Thoracic aorta (tissue), 2 donors: ENCODE measurements at places on chromosomes 6 and 20.
A peak's percentile ranks its signal among the peaks of the same experiment; 100 is the strongest.

- DNase-seq: no peak
These were observed 220.2 kb downstream of the ATXN1 start for GRCh38 chr6:16540804-16541752.

DNA sequence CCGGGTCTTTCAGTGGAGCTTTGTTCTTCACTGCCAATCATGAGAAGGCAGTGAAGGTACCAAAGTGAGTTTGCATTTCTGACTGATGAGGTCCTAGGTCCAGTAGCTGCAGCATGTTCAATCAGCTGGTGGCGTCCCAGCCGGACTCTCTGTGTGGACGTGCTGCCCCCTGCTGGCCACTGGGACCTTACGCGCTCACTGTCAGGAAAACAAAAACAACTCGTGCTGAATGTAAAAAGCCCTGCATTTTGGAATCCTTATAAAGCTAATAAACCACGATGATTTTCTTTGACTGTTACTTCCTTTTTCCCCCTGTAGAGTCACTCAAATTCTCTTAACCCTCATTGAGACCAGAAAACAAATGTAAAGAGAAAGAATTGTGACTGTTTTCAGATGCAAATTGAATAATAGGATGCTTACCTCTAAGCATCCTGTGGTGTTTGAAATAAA lies 4.9 kb upstream of the CD24 start:
- peak; percentile 48 for DNase-seq

- no peak for DNase-seq
These were observed 25.3 kb downstream of the MYT1 start for GRCh38 chr20:64189530-64189966.

DNA sequence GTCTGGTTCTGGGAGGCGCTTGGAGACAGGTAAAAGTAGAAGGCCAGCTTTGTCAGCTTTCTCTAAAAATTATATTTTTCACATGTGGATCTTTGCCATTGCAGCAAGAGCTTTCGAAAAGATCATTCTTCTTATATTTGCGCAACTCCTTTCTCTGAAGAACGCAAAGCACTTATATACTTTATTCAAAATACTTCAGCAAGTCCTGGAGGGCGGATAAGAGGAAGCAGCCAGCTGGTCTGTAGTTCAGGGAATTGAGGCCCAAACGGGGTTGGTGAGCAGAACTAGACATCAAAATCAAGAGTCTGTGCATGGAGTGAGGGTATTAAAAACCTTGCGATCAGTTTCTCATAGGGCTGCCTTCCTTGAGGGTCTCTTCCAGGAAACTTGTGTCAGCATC lies 182.3 kb downstream of the DTNBP1 start:
- no peak for DNase-seq

DNA sequence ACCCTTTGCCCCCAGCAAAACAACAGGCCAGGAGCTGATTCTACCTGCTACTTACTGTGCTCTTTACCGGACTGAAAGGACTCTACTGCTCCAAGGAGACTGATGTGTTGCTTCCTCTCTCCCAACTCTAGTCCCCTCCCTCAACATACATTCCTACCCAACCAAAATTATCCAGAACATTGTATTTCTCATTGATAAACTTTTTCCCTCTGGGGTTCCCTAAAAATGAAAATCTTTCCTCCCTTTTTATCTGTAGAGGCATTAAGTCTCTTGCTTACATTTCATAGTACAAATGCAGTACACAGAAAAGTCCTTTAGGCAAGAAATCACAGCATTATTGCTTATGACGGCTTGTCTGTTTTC lies 940 bp upstream of the HS3ST5 start:
- no peak for DNase-seq

DNA sequence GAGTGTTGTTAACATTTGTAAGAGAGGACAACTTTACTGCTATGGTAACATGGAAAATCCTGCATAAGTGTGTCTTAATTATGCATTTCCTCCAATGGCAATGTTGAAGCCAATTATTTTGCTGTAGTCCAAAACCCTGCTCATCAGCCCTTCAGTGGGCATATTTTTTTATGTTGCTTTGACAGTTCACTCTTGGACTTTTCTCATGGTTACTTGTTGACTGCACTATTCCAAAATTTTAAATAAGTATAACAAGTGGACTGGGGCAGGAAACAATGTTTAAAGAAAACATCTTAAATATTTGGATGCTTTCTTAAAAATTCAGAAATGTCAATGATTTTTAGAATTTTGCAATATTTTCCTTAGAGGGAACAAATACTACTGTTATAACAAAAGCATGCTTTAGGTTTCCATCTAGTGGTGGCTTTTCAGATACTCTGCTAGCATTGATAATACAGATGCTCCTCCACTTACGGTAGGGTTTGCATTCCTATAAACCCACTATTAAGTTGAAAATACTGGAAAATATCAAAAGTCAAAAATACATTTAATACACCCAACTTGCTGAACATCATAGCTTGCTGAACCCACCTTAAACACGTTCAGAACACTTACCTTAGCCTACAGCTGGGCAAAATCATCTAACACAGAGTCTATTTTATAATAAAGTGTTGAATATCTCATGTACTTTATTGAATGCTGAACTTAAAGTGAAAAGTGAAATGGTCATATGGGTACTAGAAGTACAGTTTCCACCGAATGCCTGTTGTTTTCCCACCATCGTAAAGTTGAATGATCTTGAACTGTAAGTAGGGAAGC lies 86.4 kb downstream of the ADGRG6 start:
- DNase-seq: no peak

GRCh38 chr20:52231230-52231746 lies 39.7 kb upstream of the ZFP64 start:
- DNase-seq: no peak

- DNase-seq: no peak
These were observed 369.6 kb upstream of the MARCKS start for GRCh38 chr6:113487489-113488058.

GRCh38 chr6:105483492-105483891 lies 80.6 kb upstream of the PREP start:
- no peak for DNase-seq
